Activated T-helper 1 cell treated with anti-CD3 and anti-CD28 coated beads, Interleukin-12 subunit alpha, Interleukin-12 subunit beta, Interleukin-2, Interleukin-4 antibody, amounts not matched to agents 30 ng/mL and 10 ng/mL and 1 ng/mL, durations not matched to agents 14 hours and 24 hours and 36 hours (primary cell): ENCODE measurements at places on chromosomes 3 and 15.
A peak's percentile ranks its signal among the peaks of the same experiment; 100 is the strongest.

- no peak for DNase-seq
Measured at GRCh38 chr3:21654241-21654640, 96.8 kb downstream of the ZNF385D start.

DNA sequence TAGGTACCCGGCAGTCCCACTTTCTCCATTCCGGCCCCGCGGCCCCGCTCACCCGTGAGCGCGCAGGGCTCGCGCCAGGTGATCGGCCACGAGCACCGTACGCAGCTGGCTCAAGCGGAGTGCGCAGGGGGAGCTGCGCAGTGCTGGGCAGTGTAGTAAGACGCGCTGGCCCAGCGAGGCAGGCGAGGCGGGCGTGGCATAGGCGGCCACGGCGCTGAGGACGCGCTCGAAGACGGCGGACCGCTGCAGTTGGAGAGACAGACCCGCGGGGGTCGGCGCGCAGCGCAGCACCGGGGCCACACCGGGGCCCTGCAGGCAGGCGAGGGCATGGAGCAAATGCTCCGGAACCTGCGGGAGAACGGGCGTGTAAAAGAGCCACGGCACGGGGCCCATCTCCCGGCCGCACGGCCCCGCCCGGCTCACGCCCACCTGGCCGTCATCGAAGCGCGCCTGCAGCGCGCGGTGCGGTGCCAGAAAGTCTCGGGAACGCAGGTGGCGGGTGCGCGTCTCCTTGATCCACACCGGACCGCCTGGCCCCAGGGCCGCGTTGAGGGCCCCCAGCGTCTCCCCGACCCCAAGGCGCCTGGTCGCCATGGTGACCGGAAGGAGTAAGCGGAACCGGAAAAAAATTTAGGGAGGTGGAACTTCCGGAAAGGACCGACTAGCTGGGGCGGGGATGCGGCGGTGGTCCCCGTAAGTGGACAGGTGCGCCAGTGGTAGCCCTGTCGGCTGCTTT, at the start of gene DALRD3:
TSS of gene DALRD3 (minus strand) at position 610 of the 736 bp plus-strand sequence. CDS start at position 594, 16 bp downstream.
- DNase-seq, result peak; percentile 65

- DNase-seq, result no peak
Measured at GRCh38 chr3:23713641-23714040, 92.1 kb upstream of the UBE2E1 start.

- DNase-seq, result no peak
Measured at GRCh38 chr3:131224886-131225550, 156.6 kb upstream of the NUDT16 start.

DNA sequence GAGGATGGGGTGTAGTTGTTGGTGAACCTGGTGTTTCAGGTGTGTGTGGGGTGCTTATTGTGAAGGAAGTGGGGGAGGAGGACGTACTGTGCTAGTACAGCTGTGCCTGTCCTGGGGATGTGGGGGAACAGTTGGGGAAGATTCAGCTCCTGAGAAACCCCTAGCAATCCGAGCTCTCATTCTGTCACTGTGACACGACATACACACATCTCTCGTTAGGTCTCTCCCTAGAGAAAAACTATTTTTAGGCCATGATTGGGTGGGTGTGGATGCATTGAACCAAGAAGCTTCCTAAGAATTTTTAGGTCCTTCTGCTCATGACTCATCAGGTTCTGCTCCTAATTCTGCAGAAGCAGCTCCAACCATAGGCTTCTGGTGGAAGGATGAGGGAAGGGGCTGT, 54.3 kb downstream of the SLC30A4 start:
- no peak for DNase-seq

DNA sequence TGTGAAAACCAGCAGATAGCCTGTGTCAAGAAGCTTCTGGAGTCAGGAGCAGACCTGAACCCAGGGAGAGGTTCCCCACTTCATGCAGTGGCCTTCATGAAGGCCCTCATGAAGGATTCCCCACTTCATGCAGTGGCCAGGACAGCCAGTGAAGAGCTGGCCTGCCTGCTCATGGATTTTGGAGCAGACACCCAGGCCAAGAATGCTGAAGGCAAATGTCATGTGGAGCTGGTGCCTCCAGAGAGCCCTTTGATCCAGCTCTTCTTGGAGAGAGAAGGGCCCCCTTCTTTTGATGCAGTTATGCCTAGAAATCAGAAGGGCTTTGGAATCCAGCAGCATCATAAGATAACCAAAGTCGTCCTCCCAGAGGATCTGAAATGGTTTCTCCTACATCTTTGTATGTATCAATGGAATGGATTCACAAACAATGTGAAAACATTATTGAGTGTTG, 103.9 kb upstream of the CHD2 start:
- DNase-seq, result no peak

- no peak for DNase-seq
Measured at GRCh38 chr15:40300367-40300766, 7.4 kb downstream of the PLCB2 start.

DNA sequence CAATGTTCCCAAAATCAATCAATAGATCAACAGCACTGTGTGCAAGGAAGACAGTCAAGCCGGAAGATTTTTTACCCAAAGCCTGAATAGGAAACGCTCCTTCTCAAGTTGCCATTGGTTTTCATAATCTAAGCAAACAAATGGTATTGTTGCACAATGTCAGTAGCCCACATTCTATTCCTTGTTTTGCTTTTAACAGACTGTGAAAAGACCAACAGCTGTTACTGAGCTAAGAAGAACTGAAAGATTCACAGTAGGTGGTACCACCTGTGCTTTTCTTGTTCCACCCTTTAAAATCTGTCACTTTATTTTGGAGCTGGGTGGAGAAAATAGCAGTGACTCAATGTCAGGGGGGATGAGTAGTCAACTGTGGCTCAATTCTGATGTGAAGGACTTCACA, 357.5 kb upstream of the CADM2 start:
- no peak for DNase-seq

GRCh38 chr3:66403323-66403990, 97.4 kb downstream of the LRIG1 start:
- no peak for DNase-seq

DNA sequence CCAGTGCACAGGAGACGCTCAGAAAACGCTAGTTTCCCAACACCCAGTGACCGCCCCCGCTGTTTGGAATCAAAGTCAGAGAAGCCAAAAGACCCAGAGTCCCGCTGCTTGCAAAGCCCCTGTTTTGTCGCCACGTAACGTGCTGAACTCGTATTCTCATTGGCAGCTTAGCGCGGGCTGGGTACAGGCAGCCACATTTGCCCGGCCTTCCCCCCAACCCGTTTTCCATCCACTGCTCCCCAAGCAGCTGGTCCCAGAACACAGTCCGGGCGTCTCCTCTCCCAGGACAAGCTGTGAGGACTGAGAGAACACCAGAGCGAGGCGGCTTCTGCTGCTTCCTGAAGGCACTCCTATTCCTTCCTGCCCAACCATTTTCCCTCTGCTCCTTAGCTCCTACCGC, 54.8 kb downstream of the RASGRF1 start:
- no peak for DNase-seq

GRCh38 chr3:149701206-149701976, 43.6 kb upstream of the WWTR1 start:
- no peak for DNase-seq

DNA sequence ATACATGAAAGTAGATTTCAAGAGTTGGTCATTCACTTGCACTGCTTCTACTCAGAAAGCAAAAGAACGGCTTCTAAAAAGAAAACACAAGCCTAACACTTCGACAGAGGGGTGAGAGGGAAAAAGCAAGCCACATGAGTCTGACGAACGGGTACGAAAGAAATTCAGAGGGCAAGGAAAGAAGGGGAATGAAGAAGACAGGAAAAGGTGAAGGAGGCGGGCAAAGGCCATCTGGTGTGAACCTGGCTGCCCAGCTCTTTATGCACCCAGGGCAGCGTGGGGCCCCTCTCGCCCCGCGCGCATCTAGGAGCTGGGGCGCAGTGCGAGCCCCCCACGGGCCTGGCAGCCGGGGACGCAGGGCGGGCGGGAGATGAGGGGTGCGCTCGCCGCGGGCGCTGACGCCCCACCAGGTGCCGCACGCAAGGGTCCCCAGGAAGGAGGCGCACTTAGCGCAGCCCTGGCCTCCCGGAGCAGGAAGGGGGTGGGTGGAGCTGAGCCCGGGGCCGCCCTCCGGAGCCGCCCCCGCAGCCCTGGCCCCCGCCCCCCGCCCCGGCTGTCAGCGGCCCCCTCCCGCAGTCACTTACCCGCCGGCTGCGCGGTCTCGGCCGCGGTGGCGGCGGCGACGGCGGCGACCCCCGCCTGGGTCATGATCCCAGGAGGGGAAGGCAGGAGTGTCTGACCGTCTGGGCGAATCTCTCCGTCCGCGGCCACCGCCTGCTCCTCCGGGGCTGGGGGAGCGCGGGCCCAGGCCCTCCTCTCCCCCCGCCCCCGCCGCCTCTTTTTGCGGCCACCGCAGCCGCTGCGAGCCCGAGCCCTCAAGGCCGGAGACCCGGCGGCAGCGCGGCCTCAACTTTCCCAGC, at the start of gene USF3:
TSS of gene USF3 (minus strand) at position 857 of the 860 bp plus-strand sequence. CDS start 21,764 bp downstream, outside the sequence.
- peak; percentile 76 for DNase-seq

DNA sequence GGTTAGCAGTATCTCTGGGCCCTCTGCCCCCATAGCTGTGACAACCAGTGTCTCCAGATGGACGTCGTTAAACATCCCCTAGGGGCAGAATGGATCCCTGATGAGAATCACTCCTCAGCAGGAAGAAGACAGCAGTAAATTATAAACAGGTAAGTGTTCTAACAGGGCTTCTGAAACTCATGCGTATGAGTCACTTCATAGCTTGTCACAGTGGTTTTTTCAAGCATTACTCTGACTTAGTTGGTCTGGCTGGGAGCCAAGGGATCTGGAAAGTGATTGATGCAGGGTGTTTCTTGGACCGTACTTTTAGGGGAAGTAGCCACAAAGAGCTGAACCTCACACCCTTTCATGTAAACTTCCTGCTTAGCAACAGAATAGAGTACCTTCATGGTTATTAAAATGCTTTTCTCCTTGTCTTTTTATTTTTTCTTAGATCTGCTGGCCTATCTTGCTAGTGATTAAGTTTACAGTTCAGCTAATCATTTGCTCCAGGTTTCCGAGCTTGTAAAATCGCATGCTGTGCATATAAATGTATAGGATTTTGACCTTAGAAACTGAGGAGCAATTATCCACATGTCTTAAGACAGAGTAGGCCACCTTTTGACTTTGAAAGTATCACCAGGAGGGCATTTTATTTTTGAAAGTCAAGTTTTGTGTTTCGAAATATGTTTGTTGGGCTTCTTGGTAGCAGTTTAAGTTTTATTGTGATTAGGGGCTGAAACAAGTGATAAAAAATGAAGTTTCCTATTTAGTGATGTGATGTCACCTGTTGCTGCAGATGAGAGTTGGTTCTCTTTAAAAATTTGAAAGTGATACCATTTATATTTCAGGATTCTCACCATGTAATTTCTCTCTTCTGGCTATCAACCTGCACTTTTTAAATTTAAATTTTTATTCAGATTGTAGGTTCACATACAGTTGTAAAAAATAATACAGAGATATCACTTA, 333.9 kb downstream of the PTPRG start:
- DNase-seq, result peak; percentile 19

- no peak for DNase-seq
Measured at GRCh38 chr3:24048843-24049242, 103.8 kb downstream of the NR1D2 start.

DNA sequence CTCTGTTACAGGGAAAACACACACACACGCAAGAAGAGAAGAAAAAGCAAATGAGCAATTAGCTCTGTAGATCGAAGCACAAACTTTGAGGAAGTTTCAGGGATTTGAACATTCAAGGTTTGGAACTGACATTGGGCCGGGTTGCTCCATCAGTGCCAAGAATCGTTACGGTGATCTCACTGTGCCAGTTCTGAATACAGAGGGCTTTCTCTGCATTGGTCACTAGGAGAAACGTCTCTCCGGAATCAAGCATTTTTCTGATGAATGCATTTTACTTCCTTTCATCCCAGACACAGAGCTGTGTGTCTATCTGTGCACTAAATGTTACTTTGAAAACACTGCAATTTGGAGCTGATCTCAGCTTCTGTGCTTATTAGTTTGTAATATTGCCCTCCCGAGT, 11.2 kb downstream of the HRH1 start:
- no peak for DNase-seq

DNA sequence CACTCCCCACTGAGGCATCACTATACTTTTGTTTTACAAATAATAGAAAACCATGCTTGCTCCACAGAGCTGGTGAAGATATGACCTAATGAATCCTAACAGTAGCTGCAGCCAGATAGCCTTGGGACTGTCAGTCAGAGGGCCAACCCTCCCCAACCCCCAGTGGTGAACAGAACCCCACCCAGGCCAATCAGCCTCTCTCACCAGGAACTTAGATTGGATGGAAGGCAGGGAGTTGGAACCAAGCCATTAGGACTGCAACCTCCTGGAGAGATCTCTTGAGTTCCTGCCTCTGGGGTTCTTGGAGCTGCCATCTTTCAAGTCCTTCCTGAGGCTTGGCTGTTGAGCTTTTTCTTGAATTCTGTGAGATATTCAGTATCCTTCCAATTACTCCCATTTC, 3.0 kb upstream of the MRPS22 start:
- DNase-seq, result no peak

DNA sequence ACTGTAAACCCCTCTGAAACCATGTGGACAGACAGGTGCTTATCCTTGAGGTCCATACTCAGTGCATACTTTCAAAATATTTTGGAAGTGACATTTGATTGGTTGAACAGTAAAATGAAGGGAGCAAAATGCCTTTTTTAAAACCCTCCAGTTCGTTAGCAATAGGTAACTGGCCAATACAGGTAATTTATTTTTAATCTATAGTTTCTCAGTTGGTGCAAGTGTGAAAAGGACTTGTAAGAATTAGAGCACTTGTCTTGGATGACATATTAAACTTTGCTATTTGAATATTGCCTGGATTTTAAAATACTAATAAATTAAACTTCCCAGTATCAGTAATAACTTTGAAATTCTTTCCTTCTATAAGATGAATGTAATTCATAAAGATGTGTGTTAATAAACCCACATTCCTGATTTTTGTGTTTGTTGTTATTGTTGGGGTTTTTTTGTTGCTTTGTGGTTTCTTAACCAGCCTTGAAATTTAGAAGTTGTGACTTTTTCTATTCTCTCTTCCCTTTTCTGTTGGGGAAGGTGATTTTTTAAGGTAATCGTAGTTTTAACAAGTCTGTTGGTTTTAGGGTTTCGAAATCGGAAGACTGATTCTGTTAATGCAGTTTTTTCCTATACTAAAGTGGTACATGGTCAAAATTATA, 90.0 kb downstream of the STT3B start:
- DNase-seq, result no peak

DNA sequence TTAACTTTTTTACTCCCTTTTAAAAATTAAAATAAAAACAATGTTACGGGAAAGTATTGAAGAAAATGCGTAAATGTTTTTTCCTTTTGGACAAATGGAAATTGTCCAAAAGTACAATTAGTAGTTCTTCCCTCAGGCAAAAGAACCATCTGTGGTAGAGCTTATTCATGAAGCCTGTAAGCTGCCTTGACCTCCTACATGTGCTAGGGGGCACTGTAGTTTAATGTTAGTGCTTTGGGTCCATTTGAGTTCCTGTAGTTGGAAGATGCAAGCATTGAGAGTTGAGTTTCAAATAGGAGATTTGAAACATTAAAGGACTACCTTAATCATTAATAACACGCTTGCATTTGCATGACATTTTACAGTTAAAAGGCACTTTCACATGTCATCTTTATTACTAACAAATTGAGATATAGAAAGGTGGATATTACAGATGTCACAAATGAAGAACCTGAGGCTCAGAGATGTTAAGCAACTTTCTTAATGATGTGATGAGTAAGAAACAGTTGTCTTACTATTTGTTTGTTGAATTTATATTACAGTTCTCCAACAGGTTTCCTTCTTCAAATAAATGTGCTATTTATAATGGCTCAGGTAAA, 1.8 kb upstream of the ZNF385D start:
- no peak for DNase-seq

GRCh38 chr3:139439278-139439677, 37.0 kb downstream of the RBP2 start:
- no peak for DNase-seq

GRCh38 chr3:184236033-184236410, 6.6 kb downstream of the VWA5B2 start:
- DNase-seq, result no peak

GRCh38 chr3:157119369-157119951, 40.5 kb downstream of the CCNL1 start:
- peak; percentile 44 for DNase-seq
